ENCODE measurements at places on chromosomes 5 and 9. TPM values are rescaled to one million over a fixed set of nuclear protein-coding genes. Genes with fewer than 3 reads are reported as not detected.
A peak's percentile ranks its signal among the peaks of the same experiment; 100 is the strongest.

The GRHPR gene
- 88.7 TPM for total RNA-seq

The MPDZ gene
- total RNA-seq = 55.8 TPM

GRCh38 chr5:134736173-134736812 lies 2.1 kb upstream of the CAMLG start:
- DNase-seq = no peak

- DNase-seq = no peak
These were observed 315.4 kb downstream of the CTNND2 start for GRCh38 chr5:11588803-11589202.

GRCh38 chr9:77679661-77680368 lies 31.7 kb upstream of the GNA14 start:
- no peak for DNase-seq

DNA sequence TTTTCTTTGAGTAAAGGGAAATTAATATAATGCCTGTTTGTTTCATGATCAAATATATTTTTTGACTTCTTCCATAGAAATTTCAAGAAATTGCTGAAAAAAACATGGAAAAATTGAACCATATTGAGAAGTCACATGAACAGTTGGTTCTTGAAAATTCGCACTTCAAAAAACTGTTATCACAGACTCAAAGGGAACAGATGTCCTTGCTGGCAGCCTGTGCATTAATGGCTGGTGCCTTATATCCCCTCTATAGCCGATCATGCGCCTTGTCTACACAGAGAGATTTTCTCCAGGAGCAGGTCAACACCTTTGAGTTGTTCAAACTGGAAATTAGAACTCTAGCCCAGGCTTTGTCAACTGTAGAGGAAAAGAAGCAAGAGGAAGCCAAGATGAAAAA lies 191.4 kb downstream of the CCDC171 start:
- DNase-seq = no peak

DNA sequence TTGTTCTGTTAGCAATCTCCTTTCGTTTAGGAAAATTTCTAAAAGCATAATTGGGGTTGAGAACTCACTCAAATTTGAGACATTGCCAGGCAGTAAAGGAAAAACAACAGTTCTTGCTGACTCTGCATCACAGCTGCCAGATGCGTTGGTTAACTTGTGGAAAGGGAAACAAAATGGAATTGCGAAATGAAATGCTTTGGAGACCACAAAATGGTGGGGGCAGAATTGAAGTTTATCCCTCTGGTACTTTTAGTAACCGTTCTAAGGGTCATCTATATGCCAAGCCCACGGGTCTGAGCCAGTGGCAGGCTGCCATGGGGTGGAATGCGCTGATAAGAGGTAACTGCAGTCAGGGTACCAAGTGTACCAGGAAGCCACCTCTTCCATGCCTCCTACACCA lies 28.6 kb upstream of the SELENOP start:
- DNase-seq = peak; percentile 58
